Calu3 (cell line): ENCODE measurements at places on chromosomes 2 and 18.

DNA sequence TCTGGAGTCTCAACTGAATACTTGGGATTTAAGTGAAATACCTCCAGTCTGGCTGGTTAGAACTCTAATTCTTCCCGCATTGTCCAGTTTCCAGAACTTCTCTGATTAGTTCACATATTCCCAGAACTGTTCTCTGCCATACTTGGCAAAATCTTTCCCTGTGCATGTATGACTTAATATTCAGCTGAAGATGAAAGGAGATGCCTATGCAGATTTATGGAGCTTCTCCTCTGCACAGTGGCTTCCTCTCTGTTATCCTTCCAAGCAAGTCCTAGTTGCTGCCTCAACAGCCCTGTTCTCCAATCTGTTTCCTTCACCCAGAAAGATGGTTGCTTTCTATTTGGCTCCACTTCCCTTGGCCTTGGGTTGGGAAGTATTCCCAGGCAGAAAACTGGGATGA is 155.4 kb upstream of the GATA6 start:
- no peak for DNase-seq

- no peak for DNase-seq
Observed at GRCh38 chr18:74457725-74458421, 765 bp upstream of the DIPK1C start.

DNA sequence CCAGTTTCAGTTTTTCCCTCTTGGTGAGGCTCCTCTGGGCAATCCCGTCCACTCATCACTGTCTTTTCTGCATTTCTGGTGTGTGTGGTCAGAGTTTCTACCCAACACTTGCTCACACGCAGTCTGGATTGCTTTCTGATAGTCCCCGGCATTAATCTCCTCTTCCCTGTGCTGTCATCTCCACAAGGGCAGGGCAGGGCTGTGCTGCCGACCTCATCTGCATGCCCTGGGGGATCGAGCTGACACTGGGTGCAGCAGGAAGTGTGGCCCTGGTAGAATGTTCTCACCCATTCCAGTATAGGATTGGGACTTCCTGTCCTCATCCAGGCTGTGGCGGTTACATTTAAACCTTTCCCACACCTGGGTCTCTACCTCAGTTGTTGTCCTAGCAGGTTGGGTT is 80.0 kb upstream of the FAM136A start:
- peak; percentile 49 for DNase-seq

DNA sequence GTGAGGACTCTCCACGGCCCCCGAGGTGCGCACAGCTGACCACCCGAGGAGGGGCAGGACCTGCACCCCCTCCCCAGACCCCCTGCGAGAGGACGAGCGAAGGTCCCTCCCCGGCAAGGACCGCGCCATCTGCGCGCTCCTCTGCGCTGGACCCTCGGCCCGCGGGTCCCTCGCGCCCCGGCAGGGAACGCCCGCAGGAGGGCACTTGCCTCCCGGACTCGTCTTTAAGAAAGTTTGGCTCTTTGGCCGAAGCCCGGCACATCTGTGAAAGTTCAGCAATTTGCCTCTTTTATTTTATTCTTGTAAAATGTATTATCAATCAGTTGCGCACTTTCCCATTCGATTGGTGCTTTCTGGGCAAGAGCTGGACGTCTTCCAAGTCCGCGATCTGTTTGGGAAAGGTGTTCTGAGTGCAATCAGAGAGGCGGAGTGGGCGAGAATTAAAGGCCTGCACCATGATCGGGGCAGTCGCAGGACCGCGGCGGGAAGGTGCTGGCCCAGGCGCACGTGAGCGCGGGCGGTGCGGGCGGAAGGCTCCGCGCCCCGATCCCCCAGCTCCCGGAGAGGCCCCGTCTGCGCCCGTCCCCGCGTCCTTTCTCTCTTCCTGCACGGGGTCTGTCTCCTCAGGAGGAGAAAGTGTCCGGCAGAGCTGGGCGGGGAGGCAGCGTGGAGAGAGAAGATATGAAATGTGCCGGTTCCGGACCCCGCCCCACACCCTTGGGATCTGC is 1.6 kb upstream of the ALKAL2 start:
- peak; percentile 25 for DNase-seq
